ENCODE measurements at places on chromosomes 7 and 10. TPM values are rescaled to one million over a fixed set of nuclear protein-coding genes. Genes with fewer than 3 reads are reported as not detected.

The CPN1 gene
- not detected for total RNA-seq

The TRIM73 gene
- total RNA-seq, result 0.45 TPM

The TDRD1 gene
- total RNA-seq, result not detected

The SFTPA1 gene
- total RNA-seq, result not detected
